ENCODE measurements at places on chromosomes 7 and 10.

DNA sequence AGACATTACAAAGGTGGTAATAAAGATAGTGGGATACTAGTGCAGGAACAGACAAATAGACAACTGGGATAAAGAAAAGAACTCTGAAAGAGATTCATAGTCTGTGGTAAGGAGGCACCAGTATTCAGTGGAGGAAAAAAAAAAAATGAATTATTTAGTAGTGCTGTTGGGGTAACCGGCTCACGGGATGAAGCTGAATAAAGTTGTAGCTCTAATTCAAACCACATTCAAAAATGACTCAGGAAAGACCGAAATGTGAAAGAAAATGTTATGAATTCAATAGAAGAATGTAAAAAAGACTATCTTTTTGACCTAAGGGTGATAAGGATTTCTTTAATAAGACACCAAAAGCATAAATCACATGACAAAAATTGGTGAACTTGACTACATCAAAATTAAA lies 83.1 kb upstream of the HABP2 start:
- no peak for DNase-seq

DNA sequence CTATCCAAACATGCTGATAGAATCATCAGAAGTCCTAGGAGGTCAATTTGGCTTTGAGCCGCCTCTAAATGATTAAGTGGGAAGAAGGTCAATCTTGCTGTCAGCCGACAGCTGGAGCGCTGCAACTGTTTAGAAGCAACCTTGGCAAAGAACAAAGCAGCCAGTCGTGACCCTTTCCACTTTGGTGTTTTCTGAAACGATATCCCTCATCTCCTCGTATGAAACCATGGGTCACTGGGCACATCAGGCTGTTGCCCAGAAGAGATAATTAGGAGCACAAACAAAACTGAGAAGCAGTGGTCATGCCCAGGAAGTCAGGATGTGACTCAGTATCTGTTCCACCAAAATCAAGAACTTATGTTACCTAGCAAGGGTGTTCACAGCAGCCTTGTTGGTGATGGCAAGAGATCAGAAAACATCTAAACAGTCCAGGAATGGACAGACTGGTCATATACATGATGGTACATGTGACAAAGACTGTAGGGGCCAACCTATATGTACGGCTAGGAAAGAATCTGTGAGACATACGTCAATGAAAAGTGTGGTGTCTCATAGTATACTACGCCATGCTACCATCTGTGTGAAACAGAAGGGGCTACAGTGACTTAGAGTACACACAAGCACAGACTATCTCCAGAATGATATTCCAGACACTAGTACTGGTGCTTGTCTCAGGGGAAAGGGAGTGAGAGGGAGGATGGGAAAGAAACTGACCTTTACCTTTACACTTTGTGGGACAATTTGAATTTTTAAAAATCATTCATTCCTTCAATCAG lies 22.4 kb downstream of the STN1 start:
- DNase-seq, result no peak

DNA sequence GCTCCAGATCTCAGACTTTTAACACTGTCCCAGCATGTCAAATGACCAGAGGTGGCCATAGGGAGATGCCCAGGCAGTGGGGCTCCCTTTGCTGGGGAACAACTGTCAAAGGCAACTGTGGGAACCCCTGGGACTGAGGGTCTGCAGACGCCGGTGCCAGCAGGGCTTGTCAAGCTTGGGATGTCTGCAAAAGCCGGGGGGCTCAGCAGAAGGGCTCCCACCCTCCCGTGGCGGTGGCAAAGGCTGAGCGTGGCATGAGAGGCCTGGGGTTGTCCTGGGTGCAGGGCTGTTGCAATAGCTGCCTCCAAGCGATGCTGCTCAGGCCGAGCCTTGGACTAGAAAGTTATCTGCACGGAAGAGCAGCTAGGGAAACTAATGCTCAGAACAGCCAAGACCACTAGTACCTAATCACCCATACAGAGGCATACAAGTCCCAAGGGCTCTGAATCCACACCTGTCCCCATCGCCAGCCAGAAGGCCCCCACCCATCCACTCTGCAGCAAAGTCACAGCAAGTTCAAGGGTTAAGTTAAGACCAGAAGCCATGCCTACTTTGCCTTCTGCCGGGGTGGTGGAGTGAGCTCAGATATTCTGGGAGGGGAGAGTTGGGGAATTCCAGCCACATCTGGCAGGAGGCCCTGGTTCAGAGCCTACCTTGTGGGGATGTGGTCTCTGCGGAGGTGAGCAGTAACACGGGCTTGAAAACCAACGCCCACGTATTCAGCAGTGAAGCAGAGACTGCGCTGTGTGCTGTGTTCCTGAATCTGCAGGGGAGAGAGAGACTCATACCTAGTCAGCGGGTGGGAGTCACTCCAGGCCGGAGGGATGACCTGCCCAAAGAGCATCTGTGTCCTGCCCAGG lies 4.6 kb downstream of the SH2B2 start:
- DNase-seq, result no peak

- no peak for DNase-seq
Measured at GRCh38 chr7:142998966-142999365, 28.0 kb downstream of the OR9A2 start.

DNA sequence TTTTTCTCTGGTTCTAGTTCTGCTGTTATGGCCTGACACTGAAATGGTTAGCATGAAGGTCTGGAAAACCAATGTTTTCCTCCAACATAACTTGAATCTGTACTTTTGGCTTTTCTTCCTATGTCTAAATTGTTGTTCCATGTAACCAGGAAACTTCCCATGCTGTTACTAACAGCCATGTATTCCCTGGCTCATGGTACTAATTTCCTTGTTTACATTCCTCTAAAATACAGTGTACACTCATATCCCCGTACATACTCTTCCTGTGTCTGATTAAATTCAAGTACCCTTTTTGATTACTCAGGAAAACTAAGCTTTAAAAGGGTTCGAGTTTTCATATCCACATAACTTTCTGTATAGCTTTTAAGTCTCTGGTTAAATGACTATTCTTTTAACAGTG lies 12.3 kb upstream of the ACSM6 start:
- DNase-seq, result no peak
